Breast epithelium (tissue), 4 donors: ENCODE measurements at places on chromosomes 12 and 14.

GRCh38 chr12:108689314-108690190 is 41.8 kb downstream of the CORO1C start:
- H3K27me3 ChIP-seq, result no peaks in the 10 kb centered on the region
- H3K4me3 ChIP-seq, result no peak overlapping the region
- no peaks in the 10 kb centered on the region for H3K36me3 ChIP-seq
- peaks cover 36% of the 10 kb centered on the region for H3K4me1 ChIP-seq
- no peak for DNase-seq
- H3K27ac ChIP-seq, result peak overlapping the region; percentile 99

- DNase-seq, result peak; percentile 89
- H3K27ac ChIP-seq, result peak within 1 kb of the TSS; percentile 97
- no peaks in the 10 kb centered on the region for H3K27me3 ChIP-seq
- peak within 1 kb of the TSS; percentile 78 for H3K4me3 ChIP-seq
Observed at GRCh38 chr12:49264873-49265792, at the start of gene TUBA1C. TSS of gene TUBA1C (plus strand) at chr12:49265082. CDS start at chr12:49265182, 100 bp downstream.

DNA sequence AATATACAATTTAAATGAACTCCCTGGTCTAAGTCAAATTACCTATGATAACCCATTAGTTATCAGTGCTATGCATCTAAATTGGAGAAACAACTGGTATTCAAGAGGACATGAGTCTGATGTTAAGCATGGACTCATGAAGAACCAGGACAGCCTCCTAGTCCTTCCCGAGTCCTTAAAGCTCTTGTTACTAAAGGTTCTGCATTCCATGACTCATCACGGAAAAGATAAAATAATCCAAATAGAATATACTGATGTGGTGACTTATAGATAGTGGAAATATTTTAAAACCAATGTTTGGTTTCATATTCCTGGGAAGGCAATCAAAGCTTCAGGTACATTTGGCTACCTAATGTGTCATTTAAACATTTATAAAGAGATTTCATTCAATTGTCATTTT is 117.2 kb upstream of the PMCH start:
- no peak for DNase-seq
- no peaks in the 10 kb centered on the region for H3K4me1 ChIP-seq
- H3K27ac ChIP-seq, result no peak overlapping the region
- H3K4me3 ChIP-seq, result no peak overlapping the region
- no peaks in the 10 kb centered on the region for H3K27me3 ChIP-seq

DNA sequence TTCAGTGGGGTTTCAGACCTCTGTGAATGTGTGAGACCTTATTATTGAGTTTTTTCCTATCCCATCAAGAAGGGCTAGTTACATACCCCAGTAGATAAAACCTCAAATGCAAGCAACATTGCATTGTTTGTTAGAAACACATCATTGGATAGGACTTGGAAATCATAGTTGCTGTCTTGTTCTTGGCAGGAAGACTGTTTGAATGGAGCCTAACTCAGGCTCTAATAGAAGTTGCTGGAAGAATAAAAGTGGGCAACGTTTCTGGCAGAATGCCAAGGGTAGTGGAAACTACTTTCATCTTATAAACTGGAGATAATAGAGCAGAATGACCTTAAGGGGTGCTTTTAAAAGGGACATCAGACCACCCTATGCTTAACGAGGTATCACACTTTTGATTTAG is 9.9 kb upstream of the PTHLH start:
- H3K4me1 ChIP-seq, result no peaks in the 10 kb centered on the region
- no peaks in the 10 kb centered on the region for H3K36me3 ChIP-seq
- no peaks in the 10 kb centered on the region for H3K27me3 ChIP-seq
- H3K4me3 ChIP-seq, result no peak overlapping the region
- H3K27ac ChIP-seq, result no peak overlapping the region

GRCh38 chr14:67487937-67488893 is at the start of gene TMEM229B:
TSS of gene TMEM229B (minus strand) at chr14:67488721. CDS start at chr14:67473923, 14,798 bp downstream.
- no peaks in the 10 kb centered on the region for H3K36me3 ChIP-seq
- H3K4me1 ChIP-seq, result no peaks in the 10 kb centered on the region

DNA sequence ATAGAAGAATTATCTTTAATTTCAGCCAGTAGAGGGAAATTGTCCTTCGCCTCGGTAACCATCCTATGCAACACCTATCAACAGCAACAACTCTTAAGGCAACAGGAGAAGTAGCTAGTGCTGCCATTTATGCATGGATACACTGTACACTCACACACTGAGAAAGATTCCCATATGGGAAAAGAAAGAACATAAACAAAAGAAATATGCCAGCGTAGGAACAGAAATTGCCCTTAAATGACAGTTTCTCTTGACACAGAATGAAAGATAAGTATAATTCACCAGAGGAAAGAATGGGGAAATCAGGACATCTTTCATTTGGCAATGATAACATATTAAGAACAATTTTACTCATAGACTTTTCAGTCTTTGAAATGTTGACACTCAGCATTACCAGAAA is 466.9 kb downstream of the BCAT1 start:
- no peaks in the 10 kb centered on the region for H3K36me3 ChIP-seq
- no peaks in the 10 kb centered on the region for H3K4me1 ChIP-seq
- H3K4me3 ChIP-seq, result no peak overlapping the region
- H3K27me3 ChIP-seq, result no peaks in the 10 kb centered on the region
- DNase-seq, result no peak

DNA sequence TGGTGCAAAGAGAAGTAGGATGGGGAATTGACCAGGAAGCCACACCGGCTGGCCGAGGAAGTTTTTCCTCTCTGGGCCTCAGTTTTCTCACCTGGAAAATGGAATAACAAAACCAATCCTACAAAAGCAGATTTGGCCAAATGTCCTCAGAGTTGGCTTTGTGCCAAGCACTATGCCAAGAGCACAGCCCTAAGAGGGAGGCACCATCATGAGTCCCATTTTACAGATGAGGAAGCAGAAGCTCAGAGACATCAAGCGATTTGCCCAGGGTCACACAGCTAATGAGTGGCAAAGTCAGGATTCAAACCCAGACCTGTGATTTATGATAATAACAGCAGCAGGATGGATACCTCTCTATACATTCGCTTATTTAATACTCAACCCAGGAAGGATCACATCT is 27.3 kb downstream of the RASAL1 start:
- H3K27ac ChIP-seq, result no peak overlapping the region
- H3K4me1 ChIP-seq, result no peaks in the 10 kb centered on the region
- DNase-seq, result no peak
- no peaks in the 10 kb centered on the region for H3K27me3 ChIP-seq
- no peak overlapping the region for H3K4me3 ChIP-seq

GRCh38 chr12:89216211-89216952 is 135.9 kb downstream of the DUSP6 start:
- H3K27ac ChIP-seq, result no peak overlapping the region
- no peaks in the 10 kb centered on the region for H3K4me1 ChIP-seq
- no peak overlapping the region for H3K4me3 ChIP-seq
- no peak for DNase-seq
- no peaks in the 10 kb centered on the region for H3K36me3 ChIP-seq
- no peaks in the 10 kb centered on the region for H3K27me3 ChIP-seq

DNA sequence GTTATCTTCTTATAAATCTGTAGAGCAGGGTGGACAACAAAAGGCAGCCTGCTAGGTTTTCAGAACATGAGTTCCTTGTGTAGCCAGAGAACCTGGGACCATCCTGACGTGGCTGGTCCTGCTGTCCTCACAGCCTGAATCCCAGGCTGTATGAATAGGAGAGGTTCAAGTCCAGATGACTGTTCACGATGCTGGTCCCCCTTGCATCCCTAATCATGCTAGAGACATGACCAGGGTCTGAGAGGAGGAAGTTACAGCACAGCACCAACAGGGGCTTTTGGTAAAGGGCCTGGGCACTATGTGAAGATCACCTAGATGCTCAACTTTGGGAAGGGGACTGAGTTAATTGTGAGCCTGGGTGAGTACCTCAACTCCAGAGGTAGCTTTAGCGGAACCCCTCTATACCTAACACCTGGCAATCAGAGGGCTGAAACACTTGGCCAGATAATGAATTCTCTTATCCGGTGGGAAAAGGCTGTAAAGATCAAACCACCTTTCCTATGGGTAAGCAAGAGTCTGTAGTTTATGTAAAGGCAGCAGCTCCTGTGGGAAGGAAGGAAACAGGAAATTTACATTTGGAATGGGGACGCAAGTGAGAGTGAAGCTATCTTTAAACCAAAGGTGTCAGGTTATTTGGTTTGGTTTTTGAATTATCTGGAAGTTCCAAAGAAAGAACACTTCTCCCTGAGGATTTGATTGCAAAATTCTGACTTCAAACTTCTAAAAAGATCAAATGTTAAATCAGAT is 112.8 kb downstream of the DAD1 start:
- H3K4me3 ChIP-seq, result no peak overlapping the region
- H3K27ac ChIP-seq, result no peak overlapping the region
- no peak for DNase-seq
- no peaks in the 10 kb centered on the region for H3K27me3 ChIP-seq

- H3K36me3 ChIP-seq, result no peaks in the 10 kb centered on the region
- no peak overlapping the region for H3K4me3 ChIP-seq
- no peak for DNase-seq
- H3K27me3 ChIP-seq, result no peaks in the 10 kb centered on the region
- H3K27ac ChIP-seq, result no peak overlapping the region
Observed at GRCh38 chr12:79055926-79056674, 191.5 kb downstream of the SYT1 start.
